Activated CD4-positive, alpha-beta T cell treated with anti-CD3 and anti-CD28 coated beads, Interleukin-2, amount 50 U/mL, for 24 hours (primary cell): ENCODE measurements at places on chromosomes 1 and 21.

GRCh38 chr1:8460132-8460544 lies 142.2 kb downstream of the SLC45A1 start:
- no peak for DNase-seq

DNA sequence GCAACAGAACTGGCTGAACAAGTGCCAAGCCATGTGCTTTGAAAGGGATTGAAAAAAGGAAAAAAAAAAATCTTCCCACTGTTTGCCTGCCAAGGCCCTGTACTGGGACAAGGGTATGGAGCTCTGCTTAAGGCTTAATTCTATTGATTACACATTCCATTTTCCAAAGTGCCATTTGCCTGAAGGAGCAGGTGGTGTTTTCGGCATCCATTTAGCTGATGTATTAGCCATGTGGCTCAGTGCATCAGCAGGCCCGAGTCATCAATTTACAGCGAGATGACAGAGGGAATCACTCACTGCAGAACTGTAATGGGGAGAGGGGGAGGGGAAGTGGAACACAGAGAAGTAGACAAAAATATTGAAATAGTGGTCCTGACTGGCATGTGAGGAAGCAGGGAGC lies 144.2 kb upstream of the BEND5 start:
- DNase-seq = no peak

DNA sequence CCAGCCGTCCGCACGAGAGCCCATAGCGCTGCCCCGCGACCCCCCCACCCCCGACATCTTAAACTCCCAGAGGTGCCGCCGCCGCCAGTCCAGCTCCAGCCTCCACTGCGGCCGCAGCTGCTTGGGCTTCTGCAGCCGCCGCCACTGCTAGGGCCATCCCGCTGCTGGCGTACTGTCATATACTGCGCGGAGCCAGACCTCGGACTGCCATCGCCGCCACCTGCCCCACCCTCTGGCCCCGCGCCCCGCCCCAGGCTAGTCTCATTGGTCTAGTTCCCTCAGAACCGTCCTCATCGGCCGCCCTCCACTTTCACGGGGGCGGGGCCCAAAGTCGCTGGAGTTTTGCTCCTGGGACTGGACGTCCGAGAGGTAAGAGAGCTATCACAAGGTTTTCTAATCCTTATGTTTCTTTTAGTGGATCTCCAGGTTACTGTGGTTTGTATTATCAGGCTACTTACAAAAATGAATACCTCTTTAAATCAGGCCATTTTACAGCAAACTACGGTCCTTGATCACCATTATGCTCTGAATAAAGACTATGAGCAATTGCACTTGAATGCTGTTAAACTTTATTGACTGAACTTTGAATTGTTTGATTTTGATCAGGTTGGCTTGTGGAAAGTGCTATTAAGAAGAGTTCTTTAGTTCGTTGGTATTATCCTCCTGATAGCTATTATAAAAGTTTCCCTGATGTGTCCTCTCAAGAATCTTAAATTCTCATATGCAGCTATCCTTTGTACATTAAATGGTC lies 2.8 kb upstream of the CD1D start:
- DNase-seq = no peak

DNA sequence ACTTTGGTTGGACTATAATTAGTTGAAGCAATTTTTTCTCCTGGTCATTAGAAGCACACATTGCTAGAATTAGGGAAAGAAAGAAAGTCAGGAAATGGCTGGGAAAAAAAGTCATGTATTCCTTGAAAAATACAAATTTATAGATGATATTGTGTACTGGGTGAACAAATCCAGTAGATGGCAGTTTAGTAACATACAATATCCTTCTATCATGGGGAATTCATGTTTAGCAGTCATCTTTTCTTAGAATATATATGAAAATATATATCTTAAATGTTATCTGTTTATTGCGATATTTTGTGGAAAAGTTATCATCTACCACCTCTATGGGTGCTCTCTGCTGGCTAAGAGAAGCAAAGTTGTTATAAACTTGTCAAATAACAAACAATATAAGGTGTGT lies 13.1 kb upstream of the ZRANB2 start:
- DNase-seq = no peak

DNA sequence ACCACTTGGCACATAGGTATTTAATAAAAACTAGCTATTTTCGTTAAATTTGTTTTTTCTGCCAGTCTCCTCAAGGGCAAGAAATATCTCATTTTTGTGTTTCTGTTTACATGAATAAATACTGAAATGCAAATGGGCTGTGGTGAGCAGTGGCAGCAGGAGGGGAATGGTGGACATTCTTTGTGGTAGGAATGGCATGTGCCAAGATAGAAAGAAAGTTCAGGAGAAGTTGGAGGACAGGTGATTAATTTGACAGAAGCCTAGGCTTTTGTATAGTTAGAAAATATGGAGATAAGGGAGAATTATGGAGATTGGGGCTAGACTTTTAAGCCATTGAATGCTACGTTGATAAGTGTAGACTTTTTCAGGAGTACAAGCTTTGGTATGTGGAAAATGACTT lies 8.6 kb downstream of the RAP1A start:
- DNase-seq = no peak

DNA sequence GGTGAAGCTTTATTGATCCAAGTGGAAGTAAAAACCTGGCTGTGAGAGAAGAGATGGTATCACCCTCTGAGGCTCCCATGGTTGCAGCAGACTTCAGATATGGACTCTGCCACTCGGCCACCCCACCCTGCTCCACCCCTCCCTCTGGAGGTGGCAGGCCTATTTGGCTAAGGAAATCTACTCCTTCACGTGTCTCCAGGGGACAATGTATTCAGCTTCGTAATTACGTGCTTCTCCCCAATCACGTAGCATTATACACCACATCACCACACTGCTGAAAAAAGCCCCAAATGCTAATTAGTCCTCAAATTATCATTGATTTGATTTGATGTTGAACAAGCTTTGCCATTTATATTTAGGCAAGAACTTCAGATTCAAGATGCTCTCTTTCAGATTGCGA lies 220.7 kb downstream of the OMA1 start:
- no peak for DNase-seq

GRCh38 chr1:47180603-47181094 lies 9.2 kb downstream of the PDZK1IP1 start:
- no peak for DNase-seq

DNA sequence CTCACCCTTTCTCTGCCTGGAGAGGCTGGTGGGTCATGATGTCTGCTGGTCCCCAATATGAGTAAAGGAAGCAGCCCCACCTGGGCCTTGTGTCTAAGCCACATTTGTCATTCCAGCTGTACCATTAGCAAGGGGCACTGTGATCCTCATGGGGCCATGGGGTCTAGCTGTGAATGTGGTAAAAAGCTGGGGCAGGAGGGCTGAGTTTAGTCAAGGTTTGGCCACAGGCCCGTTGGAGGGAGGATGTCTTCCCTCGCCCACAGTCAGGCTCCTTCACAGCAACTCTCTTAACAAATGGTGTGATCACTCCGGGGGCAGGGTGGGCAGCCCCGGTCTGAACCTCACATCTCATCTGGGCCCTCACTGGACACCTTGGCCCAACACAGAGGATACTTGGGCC lies 115.4 kb downstream of the DMRTB1 start:
- DNase-seq = no peak

DNA sequence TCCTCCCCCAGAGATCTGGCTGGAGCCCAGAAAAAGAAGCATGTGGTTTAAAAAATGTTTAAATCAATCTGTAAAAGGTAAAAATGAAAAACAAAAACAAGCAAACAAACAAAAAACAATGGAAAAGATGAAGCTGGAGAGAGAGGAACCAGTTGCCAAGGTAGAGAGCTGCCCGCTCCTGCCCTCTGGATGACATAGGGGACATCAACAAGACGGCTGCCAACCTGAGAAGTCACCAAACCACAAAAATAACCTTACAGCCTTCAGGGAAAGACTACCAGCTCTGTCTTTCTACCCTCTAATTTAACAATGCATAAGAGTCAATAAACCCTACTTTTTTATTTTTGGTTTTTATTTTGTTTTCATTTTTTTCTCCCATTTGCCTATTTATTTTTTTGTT lies 8.5 kb upstream of the IPO9 start:
- no peak for DNase-seq

DNA sequence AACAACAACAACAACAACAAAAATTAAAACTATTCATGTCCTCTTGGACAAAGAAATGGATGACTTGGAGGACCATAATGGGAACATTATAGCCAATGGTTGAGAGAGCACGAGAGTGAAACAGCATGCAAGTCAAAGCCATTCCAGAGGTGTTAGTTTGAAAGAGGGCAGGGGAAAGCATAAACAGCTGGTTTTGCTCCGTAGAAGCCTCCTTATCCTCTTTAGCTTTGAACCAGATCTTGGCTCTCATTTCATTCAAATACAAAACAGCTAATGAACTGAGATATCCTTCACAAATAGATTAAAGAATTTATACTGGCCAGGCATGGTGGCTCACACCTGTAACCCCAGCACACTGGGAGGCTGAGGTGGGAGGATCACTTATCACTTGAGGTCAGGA lies 8.7 kb upstream of the SMG7 start:
- DNase-seq = no peak

GRCh38 chr1:76330991-76331603 lies 256.6 kb downstream of the ST6GALNAC3 start:
- DNase-seq = peak; percentile 44

DNA sequence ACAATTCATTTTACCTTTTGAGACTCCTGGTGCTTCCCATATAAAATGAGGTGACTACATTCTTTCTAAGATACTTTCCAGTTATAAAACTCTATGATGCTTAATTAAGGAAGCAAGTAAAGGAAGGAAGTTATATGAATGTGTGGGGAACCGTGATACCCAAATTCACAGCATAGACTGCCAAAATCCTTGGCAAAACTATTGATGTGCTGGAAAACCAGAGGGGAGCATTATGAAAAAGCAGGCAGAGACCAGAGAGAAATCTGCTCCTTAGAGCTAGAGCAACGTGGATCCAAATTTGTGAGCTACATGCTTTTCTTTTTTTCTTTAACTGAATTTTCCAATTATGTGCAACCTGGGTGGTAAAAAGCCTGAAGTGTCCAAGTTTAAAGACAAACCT lies 201.4 kb upstream of the USP25 start:
- no peak for DNase-seq

DNA sequence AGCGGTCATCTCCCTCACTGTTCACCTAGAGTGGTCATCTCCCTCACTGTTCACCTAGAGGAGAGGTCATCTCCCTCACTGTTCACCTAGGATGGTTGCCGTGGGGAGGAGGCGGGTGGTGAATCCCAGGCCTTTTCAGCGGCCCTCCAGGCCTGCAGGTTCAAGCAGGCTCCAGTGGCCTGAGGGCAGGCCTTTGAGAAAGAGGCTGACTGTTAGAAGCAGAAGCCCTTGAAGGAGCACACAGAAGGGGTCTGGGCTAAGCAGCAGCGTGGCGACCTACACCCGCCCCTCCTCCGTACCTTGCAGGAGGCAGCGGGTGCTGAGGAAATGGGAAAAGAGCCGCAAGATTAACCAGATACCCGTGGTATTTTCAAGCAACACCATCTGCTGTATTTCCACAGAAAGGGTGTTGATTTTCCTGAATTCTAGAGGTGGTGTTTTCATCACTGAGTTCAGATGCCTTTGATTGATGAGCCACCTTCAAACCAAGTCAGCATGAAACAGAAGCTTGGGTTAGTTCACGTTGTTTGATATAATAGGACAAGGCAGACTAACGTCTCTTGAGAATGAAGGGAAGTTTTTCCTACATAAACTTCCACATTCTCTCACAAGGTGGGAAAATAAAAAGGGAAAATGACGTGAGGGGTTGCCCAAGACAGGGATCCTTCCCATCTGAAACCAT lies 289.5 kb downstream of the KIF26B start:
- no peak for DNase-seq

GRCh38 chr1:7940745-7941436 lies at the start of gene TNFRSF9:
Gene TNFRSF9, minus strand, starts transcription at chr1:7940839. Its CDS starts 845 bp downstream, at chr1:7939994.
- DNase-seq = peak; percentile 72

GRCh38 chr1:27569506-27570291 lies 34.2 kb downstream of the AHDC1 start:
- DNase-seq = no peak

GRCh38 chr1:203929741-203930309 lies 68.4 kb downstream of the SNRPE start:
- DNase-seq = no peak

- no peak for DNase-seq
Observed at GRCh38 chr1:229383961-229384360, 41.1 kb upstream of the CCSAP start.

DNA sequence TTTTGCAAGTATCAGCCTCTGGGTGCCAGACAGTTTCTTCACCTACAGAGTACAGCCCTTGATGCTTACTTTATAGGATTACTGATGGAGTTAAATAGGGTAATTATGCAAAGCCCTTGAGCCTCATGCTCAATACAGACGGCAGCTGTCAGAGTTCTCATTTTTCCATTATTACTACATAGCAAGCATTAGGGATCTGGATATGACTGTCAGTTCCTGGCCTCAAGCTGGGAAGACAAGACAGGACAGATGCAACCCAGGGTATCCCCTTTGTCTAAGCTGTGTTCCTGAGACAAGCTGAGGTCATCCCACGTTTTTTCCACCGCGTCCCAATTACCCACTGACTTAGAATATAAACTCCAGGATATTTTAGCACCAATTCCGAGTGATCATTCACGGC lies 94.4 kb downstream of the SLC35F3 start:
- DNase-seq = no peak
